ENCODE measurements at places on chromosomes 2 and 18. TPM values are rescaled to one million over a fixed set of nuclear protein-coding genes. Genes with fewer than 3 reads are reported as not detected.

The KRTCAP3 gene
- 0.22 TPM for polyA plus RNA-seq

The DAPL1 gene
- not detected for polyA plus RNA-seq

The AQP12B gene
- polyA plus RNA-seq: not detected

The CYRIA gene
- polyA plus RNA-seq: 3.6 TPM

The NT5DC4 gene
- not detected for polyA plus RNA-seq

The MTIF2 gene
- 24.5 TPM for polyA plus RNA-seq

The SLC9A4 gene
- not detected for polyA plus RNA-seq

- no peak overlapping the region for H3K27ac ChIP-seq
- no peaks in the 10 kb centered on the region for H3K4me1 ChIP-seq
- H3K4me3 ChIP-seq: no peak overlapping the region
- H3K36me3 ChIP-seq: no peaks in the 10 kb centered on the region
- H3K27me3 ChIP-seq: peaks cover 36% of the 10 kb centered on the region
- no peak for DNase-seq
These were observed 544 bp downstream of the ADRA2B start for GRCh38 chr2:96115631-96116423.

GRCh38 chr2:38731684-38732221 is 19.4 kb downstream of the SRSF7 start:
- H3K36me3 ChIP-seq: peaks cover 6% of the 10 kb centered on the region
- H3K4me1 ChIP-seq: no peaks in the 10 kb centered on the region
- no peak overlapping the region for H3K27ac ChIP-seq
- no peaks in the 10 kb centered on the region for H3K27me3 ChIP-seq

DNA sequence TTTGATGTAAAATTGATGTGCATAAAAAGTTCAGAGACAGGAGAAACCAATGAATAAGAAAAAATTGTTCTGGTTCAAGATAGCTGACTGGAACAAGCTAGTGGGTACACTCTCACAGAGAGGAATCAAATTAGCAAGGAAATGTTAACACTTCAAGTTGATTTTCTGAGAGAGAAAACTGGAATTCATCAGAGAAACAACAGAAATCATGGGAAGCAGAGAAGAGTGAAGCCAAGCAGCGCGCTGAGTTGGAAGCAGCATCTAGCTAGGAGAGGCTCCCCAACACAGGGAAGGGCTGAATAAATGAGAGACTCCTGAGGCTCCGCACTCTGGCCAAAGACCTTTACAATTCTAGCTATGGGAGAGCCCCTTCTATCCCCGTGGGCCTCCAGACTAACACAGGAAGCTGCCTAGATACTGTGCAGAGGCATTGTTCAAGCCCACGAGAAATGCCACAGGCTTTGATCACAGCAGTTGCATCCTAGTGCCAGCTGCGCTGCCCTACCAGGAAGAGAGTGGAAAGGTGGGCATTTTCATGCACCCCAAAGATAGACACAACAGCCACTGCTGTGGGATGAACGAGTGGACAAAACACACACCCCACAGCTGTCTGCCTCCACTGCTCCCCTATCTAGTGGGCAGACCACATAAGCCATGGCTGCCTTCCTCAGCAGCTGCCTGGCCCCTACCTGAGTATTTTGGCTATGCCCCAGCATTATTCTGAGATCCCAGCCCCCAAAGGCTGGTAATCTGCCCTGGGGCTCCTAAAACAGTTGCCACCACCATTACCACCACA is 136.7 kb downstream of the FSIP2 start:
- no peak overlapping the region for H3K27ac ChIP-seq
- no peak for DNase-seq

DNA sequence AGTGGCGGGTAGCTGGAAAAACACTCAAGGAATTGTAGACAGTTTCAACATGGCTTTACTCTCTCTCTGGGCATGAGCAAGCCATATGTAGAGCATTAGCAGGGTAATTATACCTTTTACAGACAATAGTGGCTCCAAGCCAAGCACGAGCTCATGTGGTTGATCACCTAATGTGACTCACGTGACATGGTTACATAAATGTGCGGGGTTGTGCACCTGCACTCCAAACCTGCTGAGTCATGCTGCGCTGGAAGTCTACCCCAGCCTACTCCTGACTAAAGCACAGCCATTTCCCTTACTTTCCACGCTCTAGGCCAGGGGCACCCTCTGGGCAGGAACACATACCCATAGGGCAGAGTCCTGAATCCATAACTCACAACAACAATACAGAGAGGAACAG is 232.8 kb downstream of the MBD5 start:
- no peak overlapping the region for H3K27ac ChIP-seq
- no peaks in the 10 kb centered on the region for H3K36me3 ChIP-seq
- H3K4me3 ChIP-seq: no peak overlapping the region
- DNase-seq: peak; percentile 7

DNA sequence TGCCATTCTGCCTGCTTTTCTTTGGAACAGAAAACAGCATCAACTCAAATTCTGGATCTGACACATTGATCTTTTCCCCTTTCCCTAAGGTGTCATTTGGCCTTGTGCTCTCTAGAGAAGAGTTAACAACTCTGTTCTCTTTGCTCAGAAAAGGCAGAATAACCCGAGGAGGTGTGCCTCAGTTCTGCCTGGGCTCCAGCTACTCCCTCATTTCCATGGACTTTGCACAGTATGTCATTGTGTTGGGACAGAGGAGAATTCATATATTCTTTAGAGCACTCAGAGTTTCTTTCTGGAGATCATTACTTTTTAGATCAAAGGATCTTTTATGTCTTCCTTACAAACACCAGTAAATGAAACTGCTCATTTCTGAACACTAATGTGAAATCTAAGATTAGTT is 249.1 kb downstream of the PHLPP1 start:
- H3K4me1 ChIP-seq: peaks cover 2% of the 10 kb centered on the region
- H3K27me3 ChIP-seq: no peaks in the 10 kb centered on the region
- H3K4me3 ChIP-seq: no peak overlapping the region

DNA sequence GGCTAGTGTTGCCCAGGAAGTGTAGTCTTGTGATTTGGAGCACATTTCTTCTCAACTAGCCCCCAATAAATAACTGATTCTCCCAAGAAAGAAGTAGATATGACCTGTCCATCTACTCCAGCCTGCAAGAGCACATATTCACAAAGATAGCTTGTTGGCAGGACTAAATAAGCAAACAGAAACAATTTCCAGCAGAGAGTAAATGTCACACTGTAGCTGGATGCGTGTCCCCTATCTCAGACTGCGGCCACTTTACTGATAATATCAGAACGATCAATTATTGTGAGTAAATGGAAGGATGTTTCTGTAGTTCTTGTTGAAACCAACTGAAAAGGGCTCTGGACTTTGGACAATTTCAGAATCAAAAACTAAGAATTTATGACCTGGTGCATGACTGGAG is 97.9 kb downstream of the PIEZO2 start:
- no peaks in the 10 kb centered on the region for H3K4me1 ChIP-seq
- no peak overlapping the region for H3K4me3 ChIP-seq
- no peak for DNase-seq
- H3K27ac ChIP-seq: no peak overlapping the region
- no peaks in the 10 kb centered on the region for H3K27me3 ChIP-seq
- no peaks in the 10 kb centered on the region for H3K36me3 ChIP-seq

- H3K36me3 ChIP-seq: no peaks in the 10 kb centered on the region
- H3K27ac ChIP-seq: no peak overlapping the region
- DNase-seq: no peak
- H3K27me3 ChIP-seq: no peaks in the 10 kb centered on the region
- H3K4me3 ChIP-seq: no peak overlapping the region
These were observed 22.3 kb downstream of the CELF4 start for GRCh38 chr18:37543321-37543720.

Data from fibroblast of lung (primary cell).